RWPE1 (cell line): ENCODE measurements at places on chromosomes 13 and 19.

GRCh38 chr13:107993239-107993949 is 221.9 kb downstream of the LIG4 start:
- no peak for DNase-seq

DNA sequence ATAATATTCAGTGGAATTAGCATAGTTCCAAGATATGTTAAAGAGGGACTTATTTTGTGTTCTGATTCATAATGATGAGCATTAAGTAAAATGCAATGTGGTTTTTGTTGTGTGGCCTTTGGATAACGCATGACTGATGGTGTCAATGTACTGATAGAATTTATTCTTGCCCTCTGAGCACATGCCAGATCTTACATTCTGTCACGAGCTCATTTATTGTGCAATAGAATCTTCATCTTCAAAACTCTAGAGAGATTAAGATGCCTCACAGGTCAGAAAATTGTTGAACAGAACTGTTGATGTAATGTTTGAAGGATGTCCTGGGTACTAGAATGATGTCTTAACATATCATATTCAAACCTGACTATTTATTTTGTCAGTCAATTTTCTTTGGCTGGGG is 148.0 kb upstream of the HTR2A start:
- no peak for DNase-seq

DNA sequence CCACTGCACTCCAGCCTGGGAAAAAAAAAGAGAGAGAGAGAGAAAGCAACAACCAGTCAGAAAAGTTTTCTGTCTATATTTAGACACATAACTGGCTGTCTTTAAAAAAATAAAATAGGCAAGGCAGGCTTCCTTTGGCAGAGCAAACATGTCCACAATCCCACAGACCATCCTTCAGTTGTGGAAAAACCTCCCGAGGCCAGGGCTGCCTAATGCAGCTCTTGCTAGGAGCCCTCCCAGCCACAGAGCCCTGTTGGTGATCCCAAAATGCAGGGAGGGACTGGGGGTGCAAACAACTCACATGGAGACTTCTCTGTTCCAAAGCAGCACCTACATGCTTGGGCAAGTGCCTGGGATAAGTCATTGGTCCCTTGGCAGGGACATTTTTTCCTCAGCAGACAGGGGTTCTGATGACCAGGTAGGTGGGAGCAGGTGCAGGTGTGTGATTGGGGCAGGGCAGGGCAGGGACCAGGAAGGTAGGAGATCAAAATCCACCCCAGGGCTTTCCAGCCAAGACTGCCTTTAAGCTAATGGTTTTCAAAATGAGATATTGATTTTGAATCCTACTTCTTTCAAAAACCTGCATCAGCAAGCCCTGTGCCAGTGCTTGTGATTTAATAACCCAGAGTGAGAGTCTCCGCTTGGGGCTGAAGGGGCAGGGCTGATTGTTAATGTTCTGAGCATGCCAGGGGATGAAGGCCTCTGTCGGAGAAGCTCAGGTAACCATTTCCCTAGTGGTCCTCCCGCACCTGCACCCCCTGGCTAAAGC is 178.5 kb downstream of the USP12 start:
- no peak for DNase-seq

DNA sequence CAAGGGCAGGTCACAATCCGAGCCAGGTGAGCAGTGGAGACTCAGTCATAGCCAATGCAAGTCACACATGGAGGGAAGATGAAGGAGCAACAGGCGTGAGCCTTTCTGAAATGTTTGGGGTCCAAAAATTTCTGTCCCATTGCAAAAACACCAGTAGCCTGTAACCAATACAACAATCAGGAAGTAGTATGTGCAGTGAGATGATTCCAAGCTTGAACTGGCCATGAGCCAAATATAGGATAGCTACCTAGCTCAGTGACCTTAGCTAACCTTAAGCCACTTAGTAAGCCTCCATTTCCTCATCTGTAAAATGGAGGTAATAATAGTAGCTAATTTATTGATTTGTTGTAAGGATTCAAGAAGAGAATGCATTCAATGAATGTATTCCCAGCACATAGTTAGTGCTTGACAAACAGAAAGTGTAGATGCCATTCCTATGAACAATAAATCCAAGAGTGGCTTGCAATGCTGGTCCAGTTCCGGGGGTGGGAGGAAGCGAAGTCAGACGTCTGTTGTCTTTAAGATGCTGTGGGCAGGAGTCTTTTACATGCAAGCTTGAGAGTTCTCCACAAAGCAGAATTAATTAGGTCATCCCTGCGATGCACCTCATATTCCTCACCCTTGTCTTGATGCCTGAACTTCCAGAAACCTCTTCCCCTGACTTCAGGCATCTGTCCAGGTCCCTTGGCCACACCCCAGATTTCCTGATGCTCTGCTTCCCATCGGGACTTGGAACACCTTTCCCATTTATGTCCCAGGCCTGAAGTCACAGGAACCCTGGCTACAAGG is 195.7 kb upstream of the UBL3 start:
- DNase-seq: no peak

- no peak for DNase-seq
These were observed 81.7 kb downstream of the KLF12 start for GRCh38 chr13:74052402-74052928.
